ENCODE measurements at places on chromosomes 16 and 17.

GRCh38 chr16:66935314-66936011 lies at the start of gene CES2:
Gene CES2 (plus strand): TSS chr16:66935516. CDS start chr16:66935636, 120 bp downstream.
- no peak for DNase-seq

- no peak for DNase-seq
Measured at GRCh38 chr16:86101897-86102157, 202.9 kb downstream of the IRF8 start.

DNA sequence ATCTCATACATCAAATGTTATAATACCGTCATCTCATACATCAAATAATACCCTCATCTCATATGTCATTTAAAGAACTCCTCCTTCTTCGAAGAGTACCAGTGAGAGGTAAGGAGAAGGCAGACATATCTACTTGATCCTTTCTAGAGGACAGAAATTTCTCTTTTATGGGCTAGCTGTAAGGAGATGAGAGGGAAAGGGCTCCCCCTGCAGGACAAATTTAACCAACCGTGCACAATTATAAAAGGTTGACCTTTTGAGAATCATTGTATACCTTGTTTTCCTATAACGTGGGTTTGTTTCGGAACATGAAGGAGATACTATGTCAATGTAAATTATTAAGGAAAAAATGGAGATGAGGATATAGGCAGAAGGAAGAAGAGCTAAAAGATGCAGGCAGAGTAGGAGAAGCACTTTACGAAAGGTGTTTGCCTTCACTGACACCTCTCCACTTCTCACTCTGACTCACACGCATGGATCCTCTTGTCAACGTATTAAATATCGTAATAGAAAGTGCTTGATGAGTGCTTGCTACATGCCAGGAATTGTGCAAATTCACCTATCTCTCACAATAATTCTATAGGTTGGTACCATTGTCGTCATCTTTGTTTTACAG lies 465.9 kb upstream of the ERCC4 start:
- DNase-seq, result no peak

DNA sequence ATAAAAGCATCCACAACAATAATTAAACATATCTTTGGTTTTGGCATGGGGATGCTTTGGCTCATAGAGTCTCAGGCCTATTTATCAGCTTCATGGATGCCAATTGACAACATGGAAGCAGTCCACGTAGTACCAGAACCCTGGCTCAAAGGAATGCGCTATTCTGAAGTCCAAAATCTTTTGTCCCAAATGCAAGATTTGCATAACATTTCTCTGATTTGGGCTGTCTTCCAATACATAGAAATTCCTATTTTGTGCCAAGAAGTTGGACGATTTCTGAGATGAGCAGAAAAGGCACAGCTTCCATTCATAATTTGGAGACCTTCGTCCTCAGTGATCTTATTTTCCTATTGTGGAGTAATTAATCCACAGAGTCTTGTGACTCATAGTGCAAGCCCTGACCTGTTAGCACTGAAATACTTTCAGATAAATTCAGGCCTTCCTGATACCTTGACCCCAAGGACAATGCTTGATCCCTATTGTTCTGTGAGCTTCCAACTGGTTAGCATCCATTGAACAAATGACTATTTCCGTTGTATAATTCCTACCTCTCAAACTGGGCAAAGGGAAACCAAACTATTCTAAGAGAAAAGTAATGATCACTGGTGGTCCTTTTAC lies 78.4 kb upstream of the CDH11 start:
- DNase-seq, result no peak

DNA sequence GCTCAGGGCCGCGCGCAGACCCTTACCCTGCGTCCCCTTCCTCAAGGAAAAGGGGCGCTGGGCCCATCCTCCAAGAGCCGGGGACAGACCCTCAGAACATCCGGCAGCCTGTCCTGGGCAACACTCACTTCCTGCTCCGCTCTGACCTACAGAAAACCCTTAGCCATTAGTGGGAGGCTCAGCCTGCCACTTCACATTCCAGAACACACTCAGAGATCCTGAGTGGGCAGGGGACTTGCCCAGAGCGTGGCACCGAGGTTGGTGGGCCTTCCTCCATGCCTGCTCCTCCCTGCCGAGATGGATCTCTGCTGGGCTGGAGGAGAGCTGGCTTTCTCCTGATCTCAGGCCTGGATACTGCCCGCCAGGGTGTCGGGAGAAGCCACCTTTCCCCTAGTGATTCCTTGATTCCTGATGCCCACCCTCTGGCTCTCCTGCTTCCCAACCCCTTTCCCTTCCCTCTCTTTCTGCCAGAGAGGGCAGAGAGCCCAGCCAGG lies 1.5 kb downstream of the SCARF1 start:
- no peak for DNase-seq

- no peak for DNase-seq
Measured at GRCh38 chr17:32388613-32389459, 38.9 kb downstream of the ZNF207 start.

- no peak for DNase-seq
Measured at GRCh38 chr17:78010759-78011158, 52.3 kb downstream of the TNRC6C start.

DNA sequence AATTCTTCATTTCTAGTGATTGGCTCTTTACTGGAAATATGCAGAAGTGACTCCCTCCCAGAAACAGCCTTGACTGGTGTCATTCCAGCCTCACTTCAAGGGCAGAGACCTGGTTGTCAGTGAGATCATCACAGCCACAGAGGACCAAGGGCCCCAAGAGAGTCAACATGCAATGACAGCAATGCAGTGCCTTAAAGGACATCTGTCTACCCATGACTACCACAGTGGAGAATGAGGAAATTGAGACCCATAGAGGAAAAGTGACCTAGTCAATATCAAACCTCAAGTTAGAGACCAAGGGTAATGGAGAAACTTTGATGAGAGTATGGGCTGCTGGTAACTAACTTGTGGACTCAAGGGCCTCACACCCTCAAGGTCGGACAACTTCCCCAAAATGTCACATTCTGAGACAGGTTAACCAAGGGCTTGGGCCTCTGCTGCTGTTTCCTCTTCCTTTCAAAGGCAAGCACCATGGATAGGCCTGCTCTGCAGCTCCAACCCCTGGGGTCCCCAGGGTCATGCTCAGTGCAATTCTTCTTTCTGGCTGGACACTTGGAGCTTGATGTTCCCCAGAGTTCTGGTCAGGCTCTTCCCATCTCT lies 11.3 kb downstream of the NOG start:
- no peak for DNase-seq

DNA sequence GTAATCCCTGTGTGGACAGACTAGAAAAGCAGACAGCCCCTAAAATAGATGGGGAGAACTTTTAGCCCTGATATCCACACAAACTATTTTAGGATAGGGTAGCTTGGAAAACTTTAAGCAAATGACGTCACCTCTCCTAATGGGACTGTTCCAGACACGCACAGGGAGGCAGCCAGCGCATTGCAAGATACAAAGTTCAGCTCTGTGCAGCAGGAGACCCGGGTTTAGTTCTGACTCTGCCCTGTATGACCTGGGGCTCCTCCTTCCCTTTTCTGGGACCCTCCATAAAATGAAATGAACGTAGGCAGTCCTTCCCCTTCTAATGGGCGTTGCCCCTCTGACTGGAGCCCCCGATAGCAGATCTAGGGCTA lies 6.3 kb downstream of the ZNF689 start:
- no peak for DNase-seq

DNA sequence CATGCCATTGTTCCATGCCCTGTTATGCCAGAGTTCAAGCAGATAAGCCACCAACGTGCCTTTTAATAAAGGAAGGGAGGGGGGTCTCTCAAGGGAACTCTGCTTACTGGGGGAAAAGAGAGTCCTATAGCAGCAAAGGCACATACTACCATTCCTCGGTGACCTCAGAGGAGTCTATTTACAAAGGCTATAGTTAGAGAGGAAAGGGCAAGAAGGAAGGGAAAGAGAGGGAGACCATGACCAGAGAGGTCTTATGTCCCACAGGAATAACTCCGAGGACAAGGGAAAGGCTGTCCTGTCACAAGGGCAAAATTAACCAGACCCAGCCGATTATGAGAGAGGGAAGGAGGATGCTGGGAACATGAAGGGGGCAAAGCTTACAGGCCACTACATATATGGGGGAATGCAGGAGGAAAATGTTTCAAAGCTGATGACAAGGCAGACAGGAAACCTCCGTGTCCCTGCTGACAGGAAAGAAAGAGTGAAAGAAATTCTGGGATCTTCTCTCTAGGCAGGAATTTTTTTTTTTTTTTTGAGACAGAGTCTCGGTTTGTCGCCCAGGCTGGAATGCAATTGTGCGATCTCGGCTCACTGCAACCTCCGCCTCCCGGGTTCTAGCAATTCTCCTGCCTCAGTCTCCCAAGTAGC lies 51.5 kb downstream of the HIC1 start:
- DNase-seq, result no peak

- DNase-seq, result no peak
Measured at GRCh38 chr17:2022647-2023240, 2.4 kb downstream of the RTN4RL1 start.

GRCh38 chr17:37039269-37039668 lies 90.5 kb downstream of the AATF start:
- no peak for DNase-seq

GRCh38 chr17:14505606-14506005 lies 204.7 kb downstream of the HS3ST3B1 start:
- no peak for DNase-seq

DNA sequence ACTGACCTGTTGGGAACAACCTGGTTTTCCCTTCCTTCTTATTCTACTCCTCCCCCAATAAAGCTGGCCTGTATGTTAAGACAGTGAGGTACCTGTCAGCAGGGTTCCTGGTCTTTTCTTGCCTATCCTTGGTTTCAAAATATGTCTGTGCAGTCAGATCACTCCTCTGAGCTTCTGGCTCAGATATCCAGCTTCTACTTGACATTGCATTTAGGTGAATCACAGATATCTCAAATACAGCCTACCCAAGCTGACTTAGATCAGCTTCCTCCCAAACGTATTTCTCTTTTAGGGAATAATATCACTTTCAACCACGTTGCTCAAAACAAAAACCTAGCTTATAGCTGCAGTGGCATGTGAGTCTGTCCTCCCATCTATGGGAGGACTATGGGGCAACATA lies 48.7 kb downstream of the TEX14 start:
- no peak for DNase-seq

GRCh38 chr16:56013962-56014552 lies 138.9 kb upstream of the CES5A start:
- DNase-seq, result no peak

- DNase-seq, result no peak
Measured at GRCh38 chr16:87744750-87745514, 20.9 kb downstream of the KLHDC4 start.

DNA sequence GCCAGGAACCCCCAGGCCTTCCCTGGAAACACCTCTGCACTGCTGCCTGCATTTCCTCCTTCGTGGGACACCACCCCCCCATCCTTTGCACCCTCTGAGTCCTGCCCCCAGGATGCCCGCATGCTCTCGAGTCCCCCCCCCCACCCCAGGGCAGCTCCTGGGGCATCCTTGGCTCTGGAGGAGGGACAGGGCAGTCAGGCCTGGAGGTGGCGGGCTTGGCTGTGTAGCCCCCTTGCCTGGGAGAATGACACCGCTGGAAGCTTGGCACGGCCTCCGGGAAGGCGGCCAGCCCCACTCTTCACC lies 98.9 kb upstream of the GSE1 start:
- DNase-seq, result no peak

GRCh38 chr16:56478281-56479049 lies 27.1 kb downstream of the OGFOD1 start:
- no peak for DNase-seq

DNA sequence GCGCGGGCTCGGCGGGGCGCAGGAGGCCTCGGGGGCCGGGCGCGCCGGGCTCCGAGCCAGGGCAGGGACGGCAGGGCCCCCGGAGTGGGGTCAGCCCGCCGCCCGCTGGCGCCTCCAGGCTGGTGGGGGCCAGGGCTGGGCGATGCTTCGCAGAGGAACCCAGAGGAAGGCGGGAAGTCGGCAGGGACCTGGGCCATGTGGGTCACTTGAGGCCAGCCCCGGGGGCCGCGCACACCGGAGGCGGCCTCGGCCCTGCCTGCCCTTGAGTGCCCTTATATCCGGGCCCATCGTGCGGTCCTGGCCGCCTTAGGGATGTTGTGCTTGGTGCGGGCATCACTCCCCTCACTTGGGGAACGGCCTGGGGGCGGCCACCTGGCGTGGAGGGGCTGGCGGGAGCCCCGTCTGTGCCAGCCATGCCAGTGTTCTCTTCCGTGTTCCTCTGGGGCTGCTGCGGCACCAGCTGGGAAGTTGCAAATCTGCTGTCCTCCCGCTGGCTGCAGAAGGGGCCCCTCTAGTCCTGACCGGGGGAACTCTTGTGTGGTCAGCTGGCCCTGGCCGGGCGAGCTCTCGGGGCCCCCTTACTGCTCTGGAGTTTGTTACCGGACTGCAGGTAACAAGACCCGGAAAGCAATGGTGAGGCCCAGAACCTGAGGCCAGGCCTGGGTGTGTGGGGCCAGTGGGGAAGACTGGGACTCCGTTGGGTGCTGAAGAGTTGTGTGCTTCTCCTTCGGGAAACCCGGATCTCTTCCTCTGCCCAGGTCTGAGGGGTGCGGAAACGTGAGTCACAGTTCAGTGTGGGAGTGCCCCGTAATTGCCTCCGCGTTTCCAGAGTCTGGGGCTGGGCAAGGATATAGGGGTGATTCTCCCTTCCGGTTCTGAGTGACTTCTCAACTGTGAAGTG lies 849 bp downstream of the CAPN15 start:
- no peak for DNase-seq

GRCh38 chr17:7992516-7992915 lies 9.9 kb upstream of the GUCY2D start:
- DNase-seq, result no peak

DNA sequence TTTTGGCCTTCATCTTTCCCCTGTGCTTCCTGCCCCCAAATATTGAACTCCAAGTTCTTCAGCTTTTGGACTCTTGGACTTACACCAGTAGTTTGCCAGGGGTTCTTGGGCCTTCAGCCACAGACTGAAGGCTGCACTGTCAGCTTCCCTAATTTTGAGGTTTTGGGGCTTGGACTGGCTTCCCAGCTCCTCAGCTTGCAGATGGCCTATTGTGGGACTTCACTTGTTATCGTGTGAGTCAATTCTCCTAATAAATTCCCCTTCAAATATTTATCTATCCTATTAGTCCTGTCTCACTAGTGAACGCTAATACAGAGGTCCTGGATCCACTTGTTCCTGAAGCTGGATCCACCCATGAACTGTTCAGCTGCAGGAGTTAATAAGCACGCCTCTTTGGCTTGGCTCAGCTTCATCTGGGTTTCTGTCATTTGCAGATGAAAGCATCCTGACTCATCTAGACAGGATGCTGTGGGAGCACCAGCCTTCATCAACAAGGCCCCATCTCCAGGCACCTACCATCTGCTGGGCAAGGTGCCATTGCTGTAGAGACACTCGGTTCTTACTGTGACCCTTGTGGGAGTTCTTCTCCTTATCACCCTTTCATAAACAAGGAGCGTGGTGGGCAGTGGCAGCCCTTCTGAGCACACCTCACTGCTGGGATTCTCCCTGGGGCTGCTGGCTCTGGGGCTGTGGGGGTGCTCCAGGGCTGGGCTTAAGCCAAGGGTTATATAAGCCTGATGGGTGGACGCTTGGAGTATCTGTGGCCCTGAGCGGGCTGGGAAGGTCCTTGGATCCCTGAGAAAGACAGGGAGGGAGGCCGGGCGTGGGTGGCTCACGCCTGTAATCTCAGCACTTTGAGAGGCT lies 23.1 kb downstream of the LAT start:
- DNase-seq, result no peak

GRCh38 chr16:31527734-31528274 lies at the start of gene AHSP:
Gene AHSP (plus strand): TSS chr16:31527900. CDS start chr16:31528140, 240 bp downstream.
- no peak for DNase-seq

Measured in GOT3 (cell line).